Stimulated activated CD8-positive, alpha-beta memory T cell treated with anti-CD3 and anti-CD28 coated beads, Interleukin-7, amount 100 ng/mL, for 48 hours (primary cell): ENCODE measurements at places on chromosomes 5 and 9.

DNA sequence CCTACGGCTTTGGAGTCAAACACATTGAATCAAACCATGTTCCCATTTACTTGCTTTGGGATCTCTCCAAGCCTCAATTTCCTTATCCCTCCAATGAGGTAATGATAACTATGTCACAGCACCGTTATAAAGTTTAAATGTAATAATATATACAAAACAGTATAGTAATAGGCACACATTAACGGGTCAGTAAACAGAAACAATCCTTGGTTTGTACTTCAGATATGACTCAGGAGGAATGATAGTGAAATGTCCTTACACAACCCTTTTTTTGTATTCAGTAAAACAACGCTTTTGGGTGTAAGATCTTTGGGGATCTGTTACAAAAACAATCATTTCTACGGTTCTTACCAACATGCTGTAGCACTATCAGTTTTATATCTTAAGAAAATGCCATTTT lies 178.5 kb upstream of the GNA14 start:
- no peak for DNase-seq

DNA sequence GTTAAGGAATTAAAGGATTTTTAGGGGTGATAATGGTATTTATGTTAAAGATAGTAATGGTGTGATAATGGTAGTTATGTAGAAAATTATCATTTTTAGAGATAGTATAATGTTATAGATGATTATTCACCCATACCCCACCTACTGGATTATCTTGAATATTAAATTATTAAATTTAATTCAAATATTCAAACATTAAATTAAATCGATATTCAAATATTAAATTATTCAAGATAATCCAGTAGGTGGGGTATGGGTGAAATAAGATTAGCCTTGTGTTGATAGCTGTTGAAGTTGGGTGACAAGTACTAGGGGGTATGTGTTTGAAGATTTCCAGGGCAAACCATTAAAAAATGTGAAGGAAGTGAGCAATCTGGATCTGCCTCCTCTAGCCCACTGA lies 15.6 kb downstream of the FAM219A start:
- DNase-seq: no peak

DNA sequence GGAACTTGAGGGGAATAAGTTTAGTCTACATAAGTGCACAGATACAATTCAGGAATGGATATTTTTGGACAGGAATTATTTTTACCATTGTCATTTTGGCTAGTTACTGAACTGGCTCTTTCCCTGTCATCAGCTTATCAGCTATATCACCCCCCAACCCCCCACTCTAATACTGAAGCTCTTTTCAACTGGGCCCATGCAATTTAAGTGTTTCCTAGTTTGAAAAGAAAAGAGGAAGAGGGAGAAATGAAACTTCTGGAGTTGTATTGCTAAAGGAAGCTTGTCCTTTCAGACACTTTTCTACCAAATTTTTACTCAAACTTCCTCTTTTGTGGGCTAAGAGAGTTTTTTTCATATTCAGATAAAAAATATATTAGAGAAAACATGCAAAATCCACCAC lies 18.5 kb upstream of the TIMD4 start:
- DNase-seq: no peak

- no peak for DNase-seq
Observed at GRCh38 chr9:23413541-23413940, 412.5 kb downstream of the ELAVL2 start.

- no peak for DNase-seq
Observed at GRCh38 chr5:81788329-81788728, 37.4 kb upstream of the SSBP2 start.

DNA sequence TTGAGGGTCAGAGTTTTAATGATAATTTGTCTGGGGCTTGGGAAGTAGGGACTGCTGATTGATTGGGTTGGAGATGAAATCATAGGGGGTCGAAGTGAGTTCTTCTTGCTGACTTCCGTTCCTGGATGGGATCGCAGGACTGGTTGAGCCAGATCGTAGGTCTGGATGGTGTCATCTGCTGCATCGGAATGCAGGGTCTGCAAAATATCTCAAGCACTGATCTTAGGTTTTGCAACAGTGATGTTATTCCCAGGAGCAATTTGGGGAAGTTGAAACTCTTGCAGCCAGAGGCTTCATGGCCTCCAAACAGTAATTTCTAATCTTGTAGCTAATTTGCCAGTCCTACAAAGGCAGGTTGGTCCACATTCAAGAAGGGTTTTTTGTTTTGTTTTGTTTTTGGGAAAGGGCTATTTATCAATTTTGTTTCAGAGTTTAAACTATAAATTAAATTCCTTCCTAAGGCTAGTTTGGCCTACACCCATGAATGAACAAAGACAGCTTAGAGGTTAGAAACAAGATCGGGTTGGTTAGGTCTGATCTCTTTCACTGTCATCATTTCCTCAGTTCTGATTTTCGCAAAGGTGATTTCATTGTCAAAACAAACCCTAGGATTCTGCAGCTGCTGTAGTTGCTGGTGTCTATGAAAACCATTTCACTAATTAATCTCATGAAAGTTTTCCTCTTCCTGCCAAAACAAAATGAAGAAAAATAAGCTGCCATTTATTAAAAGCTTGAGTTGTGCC lies 388.0 kb downstream of the TMEM232 start:
- no peak for DNase-seq

- no peak for DNase-seq
Observed at GRCh38 chr5:74392711-74393351, 247.7 kb downstream of the ENC1 start.

- DNase-seq: no peak
Observed at GRCh38 chr9:26310294-26310693, 582.3 kb downstream of the CAAP1 start.

DNA sequence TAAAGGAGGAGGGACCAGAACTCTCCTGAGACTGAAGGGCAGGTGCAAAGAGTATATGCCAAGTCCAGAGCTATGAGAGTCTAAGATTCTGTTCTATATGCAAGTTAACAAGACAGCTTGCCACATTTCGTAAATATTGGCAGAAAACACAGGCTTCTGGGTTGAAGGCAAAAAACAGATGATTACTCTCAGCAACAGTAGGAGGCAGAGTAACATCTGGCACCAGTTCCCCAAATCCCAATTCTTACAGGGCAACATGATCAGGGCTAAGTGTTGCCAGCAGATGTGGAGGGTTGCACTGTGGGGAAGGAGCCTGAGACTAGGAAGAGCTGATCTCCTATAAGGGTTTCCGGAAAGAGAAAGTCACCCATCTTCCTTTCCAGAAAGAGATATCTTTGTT lies 179.4 kb downstream of the PJA2 start:
- no peak for DNase-seq

GRCh38 chr9:122065923-122066629 lies 27.0 kb downstream of the TTLL11 start:
- DNase-seq: no peak

DNA sequence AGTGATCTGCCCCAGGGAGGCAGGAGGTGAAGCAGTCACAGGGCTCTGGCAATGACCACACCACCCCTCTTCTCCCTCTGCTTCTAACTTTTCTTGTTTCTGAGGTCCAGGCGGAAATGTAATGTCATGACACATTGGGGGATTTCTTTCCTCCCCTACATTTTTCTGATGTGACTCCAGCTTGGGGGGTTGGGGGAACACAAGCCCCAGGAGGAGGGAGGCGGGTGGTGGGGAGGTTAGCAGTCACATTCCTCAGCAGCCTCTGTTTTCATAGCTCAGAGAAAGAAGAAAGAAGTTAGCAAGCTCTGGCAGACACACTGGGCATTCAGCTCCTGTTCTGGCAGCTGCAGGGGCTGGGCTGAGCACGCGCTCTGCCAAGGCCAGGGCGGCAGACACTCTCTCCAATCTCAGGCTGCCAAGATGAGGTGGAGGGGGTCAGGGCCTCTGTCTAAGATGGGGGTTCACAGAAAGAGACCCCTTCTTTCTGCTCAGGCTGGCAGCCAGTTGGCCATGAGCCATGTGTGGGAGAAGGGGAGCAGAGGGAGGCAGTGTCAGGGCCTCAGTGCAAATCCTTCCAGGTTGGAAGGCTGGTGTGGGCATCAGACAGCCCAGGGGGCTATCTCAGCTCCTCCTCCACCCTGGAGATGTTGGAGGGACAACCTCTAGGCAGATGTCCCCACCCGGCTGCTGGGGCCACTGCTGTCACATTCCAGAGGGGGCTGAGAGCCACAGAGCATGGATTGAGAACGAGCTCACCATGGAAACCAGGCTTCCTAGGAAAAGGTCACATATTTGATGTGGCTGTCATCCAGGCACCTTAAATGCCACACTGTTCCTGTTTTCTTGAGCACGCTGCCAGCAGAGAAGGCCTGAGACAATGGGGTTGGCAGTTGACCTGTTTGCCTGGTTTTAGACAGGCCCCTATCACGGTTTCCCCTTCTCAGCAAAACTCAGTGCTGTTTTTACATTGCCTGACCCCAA lies 20.1 kb upstream of the PFDN1 start:
- DNase-seq: no peak

DNA sequence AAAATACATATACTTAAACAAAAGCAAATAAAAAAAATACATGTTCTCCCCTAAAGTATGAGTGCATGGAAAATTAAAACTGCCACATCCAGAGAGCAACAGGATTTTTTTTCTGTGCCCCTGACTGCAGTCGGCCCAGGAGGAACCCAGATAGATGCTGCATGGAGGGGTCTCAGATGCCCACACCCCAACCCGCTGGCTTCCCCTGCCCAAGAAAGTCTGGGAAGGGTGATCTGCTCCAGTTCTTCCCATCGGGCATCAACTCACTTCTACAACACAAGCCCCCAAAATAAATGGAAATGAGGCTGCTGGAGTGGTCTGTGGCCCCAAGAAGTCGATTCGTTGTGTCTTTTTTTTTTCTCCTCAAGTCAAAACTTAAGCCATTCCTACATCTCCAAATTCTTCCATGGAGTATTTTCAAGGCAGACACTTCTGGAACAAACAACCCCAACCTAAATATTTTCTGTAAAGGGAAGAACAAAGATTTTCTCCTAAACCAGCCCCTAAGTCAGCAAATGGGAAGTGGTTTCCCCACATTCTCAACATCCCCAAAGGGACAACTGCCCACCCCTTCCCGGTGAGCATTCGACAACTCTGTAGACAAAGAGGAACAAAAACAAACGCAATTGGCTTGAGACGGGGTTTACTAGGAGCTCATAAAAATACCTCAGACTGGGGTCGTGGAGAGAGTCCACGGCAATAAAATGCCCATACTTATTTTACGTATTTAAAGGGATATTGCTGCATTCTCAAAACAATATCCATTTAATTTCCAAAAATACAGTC lies 46.7 kb downstream of the ROR2 start:
- no peak for DNase-seq

DNA sequence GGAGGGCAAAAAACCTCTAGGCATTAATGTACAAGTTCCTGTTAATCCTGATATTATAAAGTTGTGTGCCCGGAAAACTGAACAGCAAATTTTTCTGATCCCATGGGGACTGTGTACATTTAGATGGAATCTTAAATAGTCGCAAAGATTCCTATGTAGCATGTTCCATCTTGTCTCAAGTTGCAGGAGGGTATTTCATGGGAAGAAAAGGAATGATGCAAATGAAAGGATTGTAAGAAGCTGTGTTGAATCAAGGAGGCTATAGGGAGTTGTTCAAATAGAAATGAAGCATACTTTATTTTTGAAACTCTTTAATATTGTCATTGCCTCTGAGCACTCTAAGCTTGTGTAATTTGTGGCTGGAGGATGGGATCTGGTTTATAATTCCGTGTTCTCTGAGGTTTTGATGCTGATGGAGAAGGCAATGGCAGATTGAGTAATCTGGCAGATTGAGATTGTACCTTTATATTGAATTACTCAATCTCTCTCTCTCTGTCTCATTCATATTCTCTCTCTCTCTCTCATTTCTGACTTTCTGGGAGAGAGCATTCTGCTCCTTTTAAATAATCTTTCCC lies 288.5 kb downstream of the OSTF1 start:
- DNase-seq: no peak

GRCh38 chr9:101705135-101705661 lies 33.2 kb downstream of the GRIN3A start:
- DNase-seq: no peak

GRCh38 chr9:33818167-33818846 lies 1.3 kb downstream of the UBE2R2 start:
- DNase-seq: no peak

GRCh38 chr9:37046683-37047082 lies 12.6 kb upstream of the PAX5 start:
- no peak for DNase-seq

DNA sequence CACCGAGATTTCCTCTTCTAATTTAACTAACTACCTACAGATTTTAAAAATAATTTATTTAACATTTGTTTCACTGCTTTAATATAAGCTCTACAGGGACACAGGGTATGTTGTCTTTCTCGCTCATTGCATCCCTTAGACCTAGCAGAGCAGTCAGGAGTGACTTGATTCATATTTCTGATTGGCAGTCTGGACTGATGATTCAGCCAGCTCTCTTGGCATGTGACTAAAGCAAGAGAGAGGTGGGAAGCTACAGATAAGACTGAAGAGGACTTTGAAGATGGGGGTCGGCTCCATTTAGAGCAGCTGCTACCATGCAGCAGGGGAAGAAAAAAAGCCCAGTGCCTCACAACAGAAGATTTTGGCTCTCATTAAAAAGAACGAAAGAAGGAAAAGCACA lies 173.4 kb upstream of the STK32A start:
- DNase-seq: no peak

DNA sequence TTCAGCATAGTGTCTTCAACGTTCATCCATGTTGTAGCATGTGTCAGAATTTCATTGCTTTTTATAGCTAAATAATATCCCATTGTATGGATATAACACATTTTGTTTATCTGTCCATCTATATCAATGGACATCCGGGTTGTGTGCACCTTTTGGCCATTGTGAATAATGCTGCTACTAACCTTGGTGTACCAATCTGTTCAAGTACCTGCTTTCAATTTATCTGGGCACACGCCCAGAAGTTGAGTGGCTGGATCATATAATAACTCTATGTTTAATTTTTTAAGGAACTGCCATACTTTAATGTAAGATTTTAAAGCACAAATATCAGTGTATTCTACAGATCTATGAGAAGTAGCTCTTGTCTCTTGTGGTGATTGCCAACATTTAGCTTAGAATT lies 43.5 kb downstream of the SCAI start:
- no peak for DNase-seq

- DNase-seq: no peak
Observed at GRCh38 chr5:111747337-111747736, 9.7 kb downstream of the NREP start.

DNA sequence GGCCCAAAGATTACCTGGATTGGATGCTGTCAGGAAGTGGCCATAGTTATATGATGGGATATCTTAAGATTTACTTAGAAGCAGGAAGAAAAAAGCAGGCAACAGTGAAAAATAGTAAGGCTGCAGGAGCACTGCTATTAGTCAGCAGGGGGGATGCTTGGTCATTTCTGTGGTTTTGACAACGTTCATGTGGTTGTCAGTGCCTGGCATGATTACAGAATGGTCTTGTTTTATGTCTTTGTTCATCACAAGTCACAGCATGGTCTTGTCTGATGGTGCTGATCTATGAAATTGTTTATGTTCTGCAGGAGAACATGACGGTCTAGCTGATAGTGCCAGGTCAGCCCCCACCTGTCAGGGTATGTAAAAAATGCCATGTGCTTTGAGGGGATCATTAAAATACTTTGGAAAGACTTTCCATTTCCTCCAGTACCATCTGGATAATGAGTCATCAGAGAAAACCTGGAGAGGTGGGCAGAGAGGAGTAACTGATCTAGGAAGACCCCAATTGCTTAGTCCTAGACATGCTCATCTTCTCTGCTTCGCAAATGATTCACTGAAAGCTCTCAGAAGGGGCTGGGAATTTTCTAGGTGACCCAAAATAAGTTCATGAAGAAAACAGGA lies 48.5 kb downstream of the PLGRKT start:
- DNase-seq: peak; percentile 35

GRCh38 chr9:77679088-77679487 lies 31.0 kb upstream of the GNA14 start:
- DNase-seq: no peak

GRCh38 chr5:78334811-78335210 lies 25.6 kb upstream of the SCAMP1 start:
- no peak for DNase-seq
